CD8-positive, alpha-beta T cell (primary cell): ENCODE measurements at places on chromosomes 1 and 21.

GRCh38 chr1:218380125-218380977 lies 35.2 kb downstream of the TGFB2 start:
- no peak for DNase-seq

- no peak for DNase-seq
Observed at GRCh38 chr1:165222580-165222979, 133.9 kb downstream of the LMX1A start.

DNA sequence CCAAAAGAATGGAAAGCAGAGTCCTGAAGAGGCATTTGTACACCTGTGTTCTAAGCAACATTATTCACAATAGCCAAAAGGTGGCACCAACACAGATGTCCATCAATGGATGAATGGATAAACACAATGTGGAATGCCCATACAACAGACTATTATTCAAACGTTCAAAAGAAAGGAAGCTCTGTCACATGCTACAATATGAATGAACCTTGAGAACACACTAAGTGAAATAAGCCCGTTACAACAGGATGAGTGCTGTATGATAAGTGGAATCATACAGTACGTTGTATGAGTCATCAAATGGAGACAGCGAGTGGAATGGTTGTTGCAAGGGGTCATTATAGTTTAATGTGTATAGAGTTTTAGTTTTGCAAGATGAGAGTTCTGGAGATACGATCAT lies 80.1 kb downstream of the SH3BGR start:
- no peak for DNase-seq

GRCh38 chr1:43520100-43520778 lies 10.4 kb upstream of the PTPRF start:
- DNase-seq, result no peak

GRCh38 chr1:39825432-39825941 lies 36.8 kb upstream of the BMP8B start:
- no peak for DNase-seq

- DNase-seq, result no peak
Observed at GRCh38 chr1:170601866-170602265, 62.1 kb upstream of the PRRX1 start.

GRCh38 chr21:41612674-41613532 lies 104.9 kb upstream of the TMPRSS2 start:
- DNase-seq, result no peak

DNA sequence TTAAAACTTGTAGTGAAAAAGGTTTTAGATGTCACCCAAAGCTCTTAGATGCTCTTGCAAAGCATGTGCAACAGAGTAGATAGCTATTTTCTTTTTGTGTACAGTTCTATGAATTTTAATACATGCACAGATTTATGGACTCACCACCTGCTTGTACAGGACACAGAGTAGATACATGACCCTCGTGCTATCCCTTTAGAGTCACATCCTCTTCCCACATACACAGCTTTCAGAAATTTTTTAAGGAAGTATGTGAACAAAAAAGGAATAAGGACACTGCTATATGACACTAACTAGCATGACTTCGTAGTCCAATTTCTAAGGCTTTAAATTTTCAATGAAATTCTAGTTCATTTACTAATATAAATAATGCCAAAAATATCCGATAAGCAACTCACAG lies 60.9 kb downstream of the ABL2 start:
- DNase-seq, result no peak

DNA sequence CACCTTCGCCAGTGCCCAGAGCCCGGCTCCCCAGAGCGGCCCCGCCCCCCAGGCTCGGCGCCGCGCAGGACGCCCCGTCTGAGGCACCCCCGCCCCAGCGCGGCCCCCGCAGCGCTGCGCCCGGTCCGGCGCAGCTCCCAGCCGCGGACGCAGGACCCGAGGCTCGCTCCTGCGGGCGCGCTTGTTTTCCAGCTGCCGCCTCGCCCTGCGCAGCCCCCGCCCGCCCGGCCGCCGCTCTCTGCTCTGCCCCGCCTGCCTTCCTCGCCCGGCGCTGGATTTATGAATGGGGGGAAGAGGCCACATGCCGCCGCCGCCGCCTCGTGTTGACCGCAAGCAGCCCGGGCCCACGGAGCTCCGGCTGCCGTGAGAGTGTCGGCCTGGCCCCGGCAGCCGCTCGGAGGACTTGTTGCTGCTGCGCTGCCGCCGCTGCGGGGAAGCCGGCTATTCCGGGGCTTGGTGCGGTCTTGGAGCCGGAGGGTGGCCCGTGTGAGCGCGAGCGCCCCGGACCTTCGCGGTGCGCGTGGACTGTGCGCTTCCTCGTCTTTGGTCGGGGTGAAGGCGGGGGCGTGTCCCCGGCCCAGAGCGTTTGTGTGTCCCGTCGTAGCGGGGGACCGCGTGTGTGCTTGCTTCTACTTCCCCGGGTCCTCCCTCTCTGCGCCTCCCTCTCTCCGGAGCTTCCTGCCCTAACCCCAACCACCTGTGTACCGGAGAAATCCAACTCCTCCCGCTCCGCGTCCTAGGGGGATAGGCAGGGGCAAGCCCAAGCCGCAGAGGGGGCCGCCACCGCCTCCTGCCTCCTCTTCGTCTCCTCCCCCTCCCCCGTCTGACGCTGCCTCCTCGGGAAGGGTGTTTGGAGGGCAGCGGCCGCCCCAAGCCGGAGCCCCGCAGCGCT lies 736 bp downstream of the KCNC4 start:
- peak; percentile 39 for DNase-seq

- DNase-seq, result no peak
Observed at GRCh38 chr1:184656221-184656620, 98.4 kb downstream of the EDEM3 start.

DNA sequence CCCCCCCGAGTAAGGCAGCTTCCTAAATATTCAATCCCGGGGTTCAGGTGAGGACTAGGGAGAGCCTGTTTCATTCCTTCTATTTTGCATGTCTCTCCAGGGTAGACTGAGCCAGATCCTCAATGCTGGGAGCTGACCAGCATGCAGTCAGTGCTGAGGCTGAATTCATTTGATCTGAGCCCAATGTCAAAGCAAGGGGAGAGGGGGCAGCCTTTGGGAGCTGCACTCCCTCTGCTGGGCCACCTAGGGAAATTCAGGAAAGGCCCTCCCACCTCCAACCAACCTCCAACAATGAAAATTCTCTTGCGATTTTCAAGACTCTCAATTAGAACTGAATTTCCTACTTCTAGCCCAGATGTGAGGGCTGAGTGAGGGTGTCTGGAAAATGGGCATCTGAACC lies 371.2 kb downstream of the NPHP4 start:
- DNase-seq, result no peak

- DNase-seq, result no peak
Observed at GRCh38 chr1:9904596-9904995, 5.5 kb downstream of the CTNNBIP1 start.

DNA sequence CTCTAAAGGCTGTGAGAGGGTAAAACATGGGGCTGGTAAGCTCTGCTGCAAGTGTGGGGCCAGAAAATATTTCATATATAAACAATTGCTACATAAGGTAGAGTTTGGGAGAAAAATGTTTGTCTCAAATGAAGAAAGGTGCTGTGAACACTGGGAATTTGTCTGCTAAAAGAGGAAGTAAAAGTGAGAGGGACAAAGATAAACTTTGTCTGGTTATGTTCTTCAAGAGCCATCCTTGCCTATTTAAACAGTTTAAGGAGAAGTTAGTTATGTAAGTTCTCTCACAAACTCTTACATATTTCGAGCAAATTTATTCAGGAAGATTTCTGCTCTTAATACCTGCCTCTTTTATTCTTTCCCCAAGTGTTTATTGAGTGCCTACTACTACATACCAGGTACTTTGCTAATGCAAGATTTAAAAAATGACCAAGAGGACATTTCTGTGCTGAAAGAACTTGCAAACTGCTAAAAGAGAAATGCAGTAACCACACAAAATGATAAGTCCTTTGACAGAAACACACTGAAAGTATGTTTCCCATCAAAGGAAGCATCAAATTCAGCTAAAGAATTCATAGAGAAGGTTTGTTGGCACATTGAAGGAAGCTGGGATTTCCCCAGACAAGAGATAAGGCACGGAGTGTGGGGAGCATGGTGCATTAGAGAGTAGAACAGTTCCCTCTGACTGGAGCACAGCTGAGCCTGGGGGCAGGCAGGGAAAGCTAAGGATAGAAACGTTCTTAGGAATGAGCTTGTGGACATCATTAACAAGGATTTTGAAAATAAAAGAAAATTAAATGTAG lies 549.1 kb downstream of the PTBP2 start:
- DNase-seq, result no peak

DNA sequence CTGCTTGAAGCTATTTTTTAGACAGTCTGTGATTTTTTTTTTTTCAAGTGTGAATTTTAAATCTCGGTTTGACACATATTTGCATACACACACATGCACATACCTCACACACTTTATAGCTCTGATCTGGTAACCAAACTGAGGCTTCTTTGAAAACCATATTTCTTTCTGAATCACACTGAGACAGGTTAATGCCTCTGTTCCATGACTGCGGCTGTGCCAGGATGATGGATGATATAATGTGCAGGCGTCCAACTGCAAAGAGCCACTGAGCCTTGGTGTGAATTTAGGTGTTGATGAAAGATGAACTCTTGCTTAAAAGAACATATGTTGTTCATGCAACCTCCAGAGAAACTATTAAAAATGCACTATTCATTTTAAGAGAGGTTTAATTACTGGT lies 504.0 kb upstream of the OLFM3 start:
- DNase-seq, result no peak

- no peak for DNase-seq
Observed at GRCh38 chr1:52915211-52915854, 6.2 kb downstream of the ECHDC2 start.

DNA sequence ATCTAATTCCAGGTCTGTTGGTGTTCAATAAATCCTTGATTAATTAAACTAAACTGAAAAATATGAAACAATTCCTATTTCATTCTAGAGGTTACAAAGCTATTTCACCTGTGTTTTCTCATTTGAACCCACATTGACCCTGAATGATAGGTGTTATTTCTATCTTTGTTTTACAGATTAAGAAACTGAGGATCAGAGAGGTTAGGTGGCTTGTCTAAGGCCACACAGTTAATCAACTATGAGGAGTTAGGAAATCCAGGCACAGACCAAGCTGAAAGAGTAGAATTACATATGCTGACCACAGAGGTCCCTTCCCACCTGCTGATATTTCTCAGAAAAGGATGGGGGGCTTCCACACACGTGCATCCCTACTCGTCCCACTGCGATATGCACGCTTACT lies 487 bp downstream of the PIGR start:
- DNase-seq, result no peak

- no peak for DNase-seq
Observed at GRCh38 chr1:163980394-163980793, 578.6 kb upstream of the PBX1 start.

DNA sequence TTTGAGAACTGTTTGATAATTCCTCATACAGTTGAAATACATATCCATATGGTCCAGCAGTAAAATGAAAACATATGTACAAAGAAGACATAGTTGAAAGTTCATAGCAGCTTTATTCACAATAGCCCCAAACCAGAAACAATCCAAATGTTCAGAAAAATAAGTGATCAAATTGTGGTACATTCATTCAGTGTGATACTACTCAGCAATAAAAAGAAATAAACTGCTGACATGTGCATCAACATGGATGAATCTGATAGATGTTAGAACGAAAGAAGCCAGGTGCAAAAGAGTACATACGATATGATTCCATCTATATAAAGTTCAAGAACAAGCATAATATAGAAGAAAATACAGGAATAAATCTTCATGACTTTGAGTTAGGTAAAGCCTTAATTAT lies 77.2 kb downstream of the EVI5 start:
- no peak for DNase-seq

DNA sequence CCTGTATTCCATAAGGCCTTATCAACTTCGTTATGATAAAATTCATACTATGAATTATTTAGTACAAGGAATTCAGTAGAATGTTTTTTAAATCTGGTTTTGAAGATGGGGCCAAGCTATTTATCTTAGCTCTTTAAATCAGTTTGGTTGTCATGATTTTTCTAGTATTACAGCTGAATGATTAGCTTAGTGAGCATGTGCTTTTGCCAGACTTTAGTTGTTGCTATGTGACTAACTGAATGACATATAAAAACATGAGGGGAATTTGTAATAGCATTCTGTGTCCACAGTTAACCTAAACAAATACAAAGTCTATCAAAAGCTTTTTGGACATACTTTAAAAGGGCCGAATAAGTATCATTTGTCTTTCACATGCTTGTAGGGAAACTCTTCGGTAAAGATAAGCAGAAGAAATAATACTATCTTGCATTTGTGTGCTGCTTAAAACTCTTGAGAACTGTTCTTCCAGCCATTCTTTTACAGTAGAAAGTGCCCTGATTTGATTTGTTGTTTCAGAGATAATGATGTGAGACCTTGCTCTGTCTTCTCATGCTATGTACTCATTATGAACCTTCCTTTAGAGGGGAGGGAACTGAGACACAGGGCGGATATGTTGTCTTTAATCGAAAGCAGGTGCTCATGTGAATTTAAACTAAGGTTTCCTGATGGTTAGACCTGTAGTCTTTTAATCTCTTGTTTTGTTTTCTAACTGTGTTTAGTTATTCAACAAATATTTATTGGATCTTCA lies 18.8 kb downstream of the NEK7 start:
- DNase-seq, result peak; percentile 67

DNA sequence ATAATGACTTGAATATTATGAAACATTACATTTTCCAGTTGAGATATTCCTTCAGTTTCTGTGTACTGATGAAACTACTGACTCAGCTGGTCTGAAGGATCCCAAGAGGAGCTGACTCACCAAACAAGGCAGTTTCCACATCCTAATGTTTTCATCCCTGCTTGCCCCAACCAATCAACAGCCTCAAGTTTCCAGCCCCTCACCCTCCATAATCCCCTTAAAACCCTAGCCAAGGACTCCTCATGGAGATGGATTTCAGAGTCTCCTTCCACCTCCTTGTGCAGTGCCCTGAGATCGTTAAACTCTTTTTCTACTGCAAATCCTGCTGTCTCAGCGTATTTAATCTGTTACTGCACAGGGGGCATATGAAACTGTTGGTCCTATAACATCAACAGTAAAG lies 83.1 kb upstream of the HAO2 start:
- no peak for DNase-seq

- DNase-seq, result no peak
Observed at GRCh38 chr1:77467021-77467595, 185.3 kb downstream of the AK5 start.

GRCh38 chr1:17274186-17275170 lies 25.6 kb downstream of the PADI3 start:
- no peak for DNase-seq

DNA sequence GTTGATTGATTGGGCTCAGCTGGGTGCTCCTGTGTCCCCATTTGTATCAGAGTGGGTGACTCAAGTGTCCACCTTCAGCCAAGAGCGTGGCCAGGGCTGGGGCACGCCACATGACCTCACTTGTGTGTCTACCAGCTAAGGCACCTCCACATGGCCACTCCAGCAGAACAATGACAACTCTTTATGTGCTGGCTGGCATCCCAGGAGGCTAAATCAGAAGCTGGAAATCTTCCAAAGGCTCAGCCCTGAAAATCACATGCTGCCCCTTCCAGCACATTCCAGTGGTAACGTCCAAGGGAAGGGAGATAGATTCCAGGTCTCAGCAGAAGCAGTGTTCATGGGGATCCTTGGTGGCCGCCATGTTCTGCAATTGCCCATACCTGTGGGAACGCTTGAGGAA lies 585.5 kb downstream of the AJAP1 start:
- DNase-seq, result no peak

- no peak for DNase-seq
Observed at GRCh38 chr21:44751186-44751798, 39.9 kb upstream of the TSPEAR start.

- no peak for DNase-seq
Observed at GRCh38 chr1:22275167-22275566, 132.3 kb upstream of the WNT4 start.

GRCh38 chr1:179938752-179939151 lies 15.9 kb upstream of the CEP350 start:
- no peak for DNase-seq
